ENCODE measurements at places on chromosomes 3 and 15.

GRCh38 chr15:51754267-51754666, 2.9 kb downstream of the TMOD2 start:
- H3K27me3 ChIP-seq = peaks cover 19% of the 10 kb centered on the region
- peaks cover 16% of the 10 kb centered on the region for H3K4me1 ChIP-seq
- DNase-seq = no peak
- no peak overlapping the region for H3K4me3 ChIP-seq
- no peaks in the 10 kb centered on the region for H3K36me3 ChIP-seq

DNA sequence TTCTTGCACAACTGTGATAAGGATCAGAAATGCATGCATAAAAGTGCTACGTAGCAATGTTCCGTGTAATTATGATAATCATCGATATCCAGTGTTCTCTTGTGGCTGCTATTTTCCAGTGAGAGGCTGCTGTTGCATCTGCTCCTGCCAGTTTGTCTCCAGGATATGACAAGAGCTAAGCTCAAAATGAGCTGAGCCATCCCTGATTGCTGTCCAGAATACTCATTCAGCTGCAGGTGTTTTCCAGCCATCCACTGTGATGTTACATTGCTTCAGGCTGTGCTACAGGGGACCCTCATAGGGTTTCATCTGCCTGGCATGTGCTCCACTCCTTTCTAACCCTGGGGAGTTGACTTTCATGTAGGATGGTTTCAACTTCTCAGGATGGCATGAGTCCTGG, 976.0 kb downstream of the ROBO1 start:
- no peaks in the 10 kb centered on the region for H3K27me3 ChIP-seq
- H3K27ac ChIP-seq = no peak overlapping the region
- DNase-seq = peak; percentile 70
- H3K4me1 ChIP-seq = peaks cover 3% of the 10 kb centered on the region
- H3K4me3 ChIP-seq = no peak overlapping the region

DNA sequence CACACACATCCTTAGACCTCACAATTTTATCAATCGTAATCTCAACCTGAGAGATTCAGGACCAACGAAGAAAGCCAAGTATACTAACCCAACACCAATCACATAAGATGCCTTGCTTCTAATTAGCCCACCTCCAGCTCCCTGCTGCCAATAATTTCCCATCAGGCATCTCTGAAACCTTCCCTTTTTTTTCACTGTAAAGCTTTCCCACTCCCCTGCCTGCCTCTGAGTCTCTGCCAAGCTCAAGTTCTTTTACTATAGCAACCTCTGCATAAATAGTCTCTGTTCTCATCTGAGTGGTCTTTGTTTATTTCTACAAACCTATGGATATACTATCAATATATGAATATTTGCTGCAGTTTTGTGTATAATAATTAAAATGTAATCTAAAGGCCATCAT, 86.5 kb downstream of the PIK3CB start:
- no peak overlapping the region for H3K27ac ChIP-seq
- H3K27me3 ChIP-seq = no peaks in the 10 kb centered on the region
- no peak overlapping the region for H3K4me3 ChIP-seq

GRCh38 chr3:105965384-105965783, 96.6 kb upstream of the CBLB start:
- peak overlapping the region; percentile 6 for H3K27ac ChIP-seq

All from muscle of leg (tissue), 16 donors.